ENCODE measurements at places on chromosomes 3 and 15.

- DNase-seq: no peak
Measured at GRCh38 chr3:156356537-156357363, 198.2 kb downstream of the SSR3 start.

DNA sequence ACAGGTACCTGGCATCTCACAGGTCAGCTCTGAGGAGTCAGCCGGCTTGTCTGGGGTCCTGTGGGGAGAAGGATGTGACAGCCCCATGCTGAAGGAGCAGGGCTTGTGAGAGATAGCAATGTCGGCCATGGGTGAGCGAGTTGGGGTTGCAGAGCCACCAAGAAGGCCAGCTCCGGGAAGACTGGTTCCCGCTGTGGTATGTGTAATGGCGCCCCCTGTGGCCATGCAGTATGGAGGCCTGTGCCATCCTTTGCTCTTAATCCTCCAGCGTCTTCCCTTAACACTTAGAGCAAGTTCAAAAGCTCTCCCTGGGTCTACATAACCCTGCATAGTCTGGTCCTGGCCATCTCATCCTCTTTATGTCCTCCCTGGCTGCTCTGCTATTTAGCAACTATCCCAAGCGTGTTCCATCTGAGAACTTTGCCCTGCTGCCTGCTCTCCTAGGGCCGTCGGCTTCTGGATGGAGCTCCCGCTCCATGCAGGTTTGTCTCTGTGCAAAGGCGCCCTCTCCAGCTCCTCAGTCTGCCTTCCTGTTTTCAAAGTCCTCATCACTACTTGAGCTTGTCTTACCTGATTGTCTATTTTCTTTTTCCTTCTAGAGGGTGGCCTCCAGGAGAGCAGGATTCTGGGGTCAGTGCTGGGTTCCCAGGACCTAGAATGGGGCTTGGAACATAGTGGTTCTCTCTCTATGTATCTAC lies 40.8 kb upstream of the IQCF6 start:
- no peak for DNase-seq

GRCh38 chr3:46640927-46641326 lies 28.6 kb downstream of the FAM240A start:
- no peak for DNase-seq

GRCh38 chr3:32177702-32178198 lies 60.7 kb upstream of the CMTM8 start:
- peak; percentile 44 for DNase-seq

- no peak for DNase-seq
Measured at GRCh38 chr3:178987745-178988144, 83.9 kb downstream of the ZMAT3 start.

DNA sequence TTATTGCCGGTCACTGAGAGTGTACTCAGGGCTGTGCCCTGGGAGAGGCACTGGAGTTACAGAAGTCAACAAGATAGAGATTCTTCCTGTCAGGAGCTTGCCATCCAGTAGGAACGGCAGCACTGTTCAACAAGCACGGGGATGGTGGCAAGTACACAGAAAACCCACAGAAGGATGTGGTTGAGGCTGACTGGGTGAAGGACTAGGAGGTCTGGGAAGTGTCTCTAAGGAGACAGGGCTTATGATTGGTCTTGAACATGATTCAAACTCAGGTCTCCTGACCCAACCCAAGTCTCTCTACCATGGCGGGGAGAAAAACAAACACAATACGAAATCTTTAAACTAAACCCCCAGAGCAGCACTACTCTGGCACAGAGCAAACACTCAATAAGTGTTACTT lies 37.6 kb downstream of the ERICH6 start:
- DNase-seq: no peak

- no peak for DNase-seq
Measured at GRCh38 chr3:118782755-118783202, 251.9 kb downstream of the IGSF11 start.

- DNase-seq: peak; percentile 44
Measured at GRCh38 chr3:9951962-9952805, at the start of gene PRRT3. Gene PRRT3, minus strand, starts transcription at chr3:9952408. Its CDS starts 2,293 bp downstream, at chr3:9950115.

DNA sequence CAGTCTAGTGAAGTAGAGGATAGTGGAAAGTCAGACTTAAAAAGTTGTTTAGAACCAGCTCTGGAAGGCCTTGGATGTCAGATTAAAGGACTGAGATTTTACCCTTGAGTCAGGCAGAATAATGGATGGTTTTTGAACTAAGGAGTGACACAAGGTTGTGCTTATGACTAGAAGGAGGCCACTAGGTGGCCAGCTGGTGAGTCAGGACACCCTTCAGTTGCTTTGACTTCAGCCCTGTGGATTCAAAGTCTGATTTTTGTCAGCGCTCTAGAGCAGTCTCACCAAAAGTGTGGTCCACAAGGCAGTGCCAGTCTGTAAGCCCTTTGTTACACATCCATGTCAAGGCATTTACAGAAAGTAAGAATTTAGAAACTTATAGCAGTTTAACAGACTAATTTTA lies 3.8 kb upstream of the GABPB1 start:
- DNase-seq: peak; percentile 17

DNA sequence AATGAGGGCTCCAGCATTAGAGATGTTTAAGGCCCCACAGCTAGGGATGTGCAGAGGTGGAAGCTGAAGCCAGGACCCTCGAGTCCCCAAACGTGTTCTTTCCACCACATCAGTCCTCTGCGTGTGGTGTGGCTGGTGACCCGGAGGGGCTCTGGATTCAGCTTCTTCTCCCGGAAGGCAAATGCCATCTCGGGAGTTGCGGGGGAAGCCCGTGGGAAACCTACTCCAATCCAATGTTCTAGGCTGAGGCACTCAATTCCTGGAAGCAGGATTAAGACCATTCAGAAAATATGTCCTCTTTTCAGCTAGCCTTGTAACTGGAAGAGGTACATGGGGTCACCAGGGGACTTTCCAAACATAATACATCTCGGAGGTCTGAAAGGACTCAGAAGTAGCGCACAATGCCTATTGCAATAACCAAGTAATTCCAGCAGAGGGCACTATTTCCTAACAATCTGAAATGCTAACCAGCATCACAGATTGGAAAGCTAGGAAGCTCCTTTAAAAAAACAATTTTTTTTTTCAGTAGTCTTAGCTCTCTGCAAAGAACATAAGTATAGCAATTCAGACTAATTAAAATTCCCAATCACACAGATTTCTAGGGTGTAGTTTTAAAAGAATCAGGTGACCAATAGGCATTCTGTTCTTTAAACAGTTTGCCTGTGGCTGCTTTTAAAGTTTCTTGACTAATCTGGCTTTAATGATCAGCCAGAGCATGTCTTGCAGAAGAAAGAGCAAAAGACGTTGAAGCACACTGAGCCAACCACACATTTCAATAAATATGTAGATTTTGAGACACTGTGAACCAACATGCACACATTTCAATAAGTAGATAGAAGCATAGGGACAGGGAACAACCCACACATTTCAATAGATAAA lies 36.1 kb downstream of the BNC1 start:
- DNase-seq: no peak

GRCh38 chr3:57252404-57252803 lies 24.9 kb downstream of the APPL1 start:
- DNase-seq: no peak

- DNase-seq: no peak
Measured at GRCh38 chr3:194691481-194692283, 6.0 kb downstream of the FAM43A start.

DNA sequence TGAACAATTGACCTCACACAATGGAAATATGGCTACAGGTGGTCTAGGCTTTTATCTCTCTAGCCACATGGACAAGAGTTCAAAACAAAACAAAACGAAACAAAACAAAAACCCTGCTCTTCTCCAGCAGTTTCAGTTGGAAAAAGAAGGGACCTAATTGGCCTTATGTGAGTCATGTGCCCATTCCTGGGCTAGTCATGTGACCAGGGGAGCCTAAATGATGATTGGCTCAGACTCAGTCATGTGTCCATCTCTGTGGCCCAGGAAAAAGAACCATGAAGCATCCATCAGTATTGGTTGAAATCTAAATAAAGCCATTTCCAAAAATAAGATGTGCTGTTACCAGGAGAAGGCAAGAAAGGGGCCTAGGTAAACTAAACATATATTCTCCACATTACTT lies 96.8 kb downstream of the ANXA2 start:
- no peak for DNase-seq

DNA sequence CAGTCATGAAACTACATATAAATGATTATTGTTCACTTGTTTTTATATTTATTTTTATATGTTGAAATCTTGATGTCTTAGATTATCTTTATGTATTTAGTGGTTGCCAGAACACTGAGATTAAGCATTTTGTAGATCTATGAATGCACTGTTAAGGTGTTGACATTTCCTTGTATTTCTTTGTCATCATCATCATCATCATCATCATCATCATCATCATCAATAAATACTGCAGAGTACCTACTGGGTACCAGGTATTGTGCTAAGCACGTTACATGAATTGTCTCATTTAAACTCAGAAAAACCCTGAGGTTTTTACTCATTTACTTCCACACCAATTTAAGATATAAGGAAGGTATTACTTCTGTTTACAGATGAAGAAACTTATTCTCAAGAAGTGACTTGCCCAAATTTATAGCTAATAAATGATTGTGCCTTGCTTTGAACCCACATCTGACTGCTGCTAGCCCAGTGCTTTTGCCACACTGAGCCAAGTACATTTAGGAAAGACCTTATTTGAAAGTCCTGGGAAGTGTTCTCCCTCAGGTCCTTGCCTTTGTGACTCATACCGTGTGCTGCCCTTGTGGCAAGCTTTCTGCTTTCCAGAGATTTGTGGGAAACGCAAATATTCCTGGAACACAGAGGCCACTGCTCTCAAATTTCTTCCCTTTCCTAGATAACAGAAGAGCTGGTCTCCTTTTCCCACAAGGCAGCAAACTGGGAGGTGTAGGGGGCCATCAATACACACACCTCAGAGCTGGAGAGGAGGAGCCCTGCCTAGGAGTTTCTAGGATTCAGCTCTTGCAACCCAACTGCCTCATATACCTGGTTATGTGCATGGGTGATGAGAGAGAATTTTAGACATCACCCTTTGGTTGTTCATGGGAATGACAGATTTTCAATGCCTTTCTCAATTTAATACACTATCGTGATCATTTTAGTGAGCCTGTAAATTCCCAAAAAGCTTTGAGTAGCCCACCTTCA lies 115.4 kb upstream of the C15orf61 start:
- no peak for DNase-seq

DNA sequence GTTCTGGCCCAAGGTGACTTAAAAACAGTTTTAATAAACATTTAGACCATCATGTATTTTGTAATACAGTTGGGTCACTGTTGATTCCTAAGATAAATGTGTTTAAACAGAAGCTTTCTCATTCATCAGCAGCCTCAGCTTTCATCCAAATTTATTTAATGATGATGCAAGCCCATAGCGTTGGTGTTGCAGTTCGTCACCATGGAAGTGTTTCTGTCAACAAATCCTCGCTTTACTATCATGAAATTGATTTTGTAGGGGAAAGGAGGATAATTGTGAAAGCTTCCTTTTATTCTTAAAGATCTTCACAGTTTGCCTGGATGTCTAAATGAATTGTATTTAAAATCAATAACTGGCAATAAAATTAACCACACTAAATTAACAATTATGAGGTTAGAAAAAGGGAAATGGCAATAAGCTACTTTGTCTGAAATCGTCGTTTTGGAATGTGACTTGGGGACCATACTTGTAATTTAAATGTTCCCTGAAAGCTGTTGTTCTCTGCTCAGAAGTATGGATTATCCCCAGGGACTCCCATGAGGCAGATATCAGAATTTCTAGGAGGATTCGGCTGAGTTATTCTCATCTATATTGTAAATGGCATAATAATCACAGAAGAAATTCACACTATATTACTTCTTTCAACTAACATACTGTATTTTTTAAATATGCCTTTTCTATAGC lies 29.0 kb downstream of the CMSS1 start:
- DNase-seq: no peak

DNA sequence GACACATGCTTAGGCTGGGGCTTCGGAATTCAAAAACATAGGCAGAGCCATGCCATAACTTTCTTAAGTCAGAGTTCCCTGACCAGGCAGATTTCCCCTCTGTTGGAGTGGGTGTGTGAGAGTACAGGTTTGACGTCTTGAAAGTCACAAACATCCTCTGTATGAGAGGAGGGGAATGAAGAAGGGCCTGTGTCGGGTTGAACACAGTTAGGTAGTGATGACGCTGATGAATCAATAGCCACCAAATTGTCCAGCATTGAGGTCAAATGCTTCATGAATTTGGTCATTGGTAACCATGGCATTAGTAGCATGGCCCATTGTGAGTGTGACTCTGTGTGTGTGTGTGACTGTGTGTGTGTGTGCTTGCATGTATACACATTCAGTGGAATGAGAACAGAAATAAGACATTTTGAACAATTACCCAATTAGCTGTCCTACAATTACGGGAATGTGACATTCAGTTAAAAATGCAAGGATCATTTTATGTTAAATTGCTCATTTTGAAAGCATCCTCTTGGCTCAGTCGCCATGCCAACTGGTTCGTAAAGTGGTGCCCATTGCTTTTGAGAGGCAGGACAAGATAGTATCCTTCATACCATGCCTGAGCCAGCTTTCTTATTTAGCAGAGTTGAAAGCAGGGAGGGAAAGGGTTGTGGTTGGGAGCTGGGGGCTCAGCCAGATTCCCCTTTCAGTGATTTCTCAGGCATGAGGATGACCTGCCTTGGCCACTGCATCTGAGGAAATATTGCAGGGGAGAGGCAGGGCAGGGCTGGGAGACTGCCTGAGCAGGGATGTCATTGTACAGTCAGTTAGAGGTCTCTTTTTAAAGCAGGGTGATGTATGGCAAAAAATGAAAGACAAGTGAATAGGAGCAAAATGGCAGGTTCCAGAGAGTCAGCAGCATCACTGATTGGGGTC lies 35.4 kb downstream of the RBP2 start:
- no peak for DNase-seq

DNA sequence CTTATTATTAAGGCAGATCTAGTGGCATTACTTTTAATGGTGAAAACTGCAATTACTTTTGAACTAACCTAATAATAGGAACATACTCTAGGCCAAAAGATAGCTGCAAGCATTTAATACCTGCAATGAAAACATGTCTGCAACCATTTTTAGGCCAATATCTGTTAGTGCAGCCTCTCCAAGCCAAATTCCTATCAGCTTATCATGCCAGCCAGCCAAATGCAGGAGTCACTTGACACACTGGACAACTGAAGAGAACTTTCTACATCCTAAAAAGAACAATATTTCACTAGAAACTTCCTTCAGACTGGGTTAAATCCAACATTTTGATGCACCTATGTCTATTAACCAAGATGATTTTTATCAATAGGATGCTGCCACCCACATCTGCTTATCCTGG lies 33.8 kb downstream of the CCDC54 start:
- DNase-seq: no peak

- no peak for DNase-seq
Measured at GRCh38 chr3:42876940-42877720, 1.5 kb upstream of the CYP8B1 start.

DNA sequence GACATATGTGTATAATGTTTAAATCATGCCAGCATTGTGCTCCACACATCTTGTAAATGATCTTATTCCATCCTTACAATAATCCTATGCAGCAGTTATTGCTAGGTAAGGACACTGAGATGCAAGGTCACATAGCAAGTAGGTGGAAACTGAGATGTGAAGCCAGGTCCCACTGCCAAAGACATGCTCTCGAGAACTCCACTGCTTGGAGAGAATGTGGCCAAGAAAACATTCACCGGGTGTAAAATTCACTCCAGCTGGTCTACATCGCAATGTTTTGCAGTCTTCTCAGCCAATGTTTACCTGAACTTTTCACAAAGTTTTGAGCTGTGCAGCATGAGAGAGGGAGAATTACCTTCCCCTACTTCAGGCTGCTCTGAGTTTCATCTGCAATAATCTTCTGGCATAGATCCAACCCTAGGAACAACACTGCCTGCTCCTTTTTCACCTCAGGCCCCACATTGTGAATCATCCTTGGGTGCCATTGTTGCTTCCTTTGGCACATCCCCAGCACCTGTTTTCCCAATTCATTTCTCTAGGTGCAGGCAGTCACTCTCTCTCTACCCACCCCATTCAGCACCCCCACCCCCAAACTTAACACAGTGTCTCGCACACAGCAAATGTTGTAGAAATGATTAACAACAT lies 53.5 kb upstream of the PRTG start:
- no peak for DNase-seq

All from stimulated activated CD4-positive, alpha-beta T cell treated with anti-CD3 and anti-CD28 coated beads, Interleukin-4, amount 100 ng/mL, for 4 hours (primary cell).